Activated naive CD8-positive, alpha-beta T cell treated with anti-CD3 and anti-CD28 coated beads, Interleukin-2, amount 50 U/mL, for 24 hours (primary cell): ENCODE measurements at places on chromosomes 6 and 20.
A peak's percentile ranks its signal among the peaks of the same experiment; 100 is the strongest.

DNA sequence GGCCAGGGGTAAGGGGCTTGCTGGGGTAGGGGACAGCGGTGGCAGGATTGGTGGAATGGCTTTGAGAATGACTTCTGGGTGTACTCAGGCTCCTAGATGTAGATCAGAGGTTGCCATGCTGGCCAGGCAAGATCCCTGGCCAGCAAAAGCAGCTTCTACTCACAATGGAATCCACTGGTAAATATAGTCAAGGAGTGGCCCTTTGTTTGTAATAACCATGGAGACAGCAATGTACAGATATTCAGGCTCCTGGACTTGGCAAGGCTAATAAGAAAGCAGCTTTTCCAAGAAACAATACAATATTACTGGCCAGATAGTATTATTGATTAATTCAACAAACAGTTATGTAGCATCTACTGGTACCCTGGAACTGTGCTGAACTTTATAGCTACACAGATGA lies 37.9 kb downstream of the CDH26 start:
- DNase-seq, result no peak

DNA sequence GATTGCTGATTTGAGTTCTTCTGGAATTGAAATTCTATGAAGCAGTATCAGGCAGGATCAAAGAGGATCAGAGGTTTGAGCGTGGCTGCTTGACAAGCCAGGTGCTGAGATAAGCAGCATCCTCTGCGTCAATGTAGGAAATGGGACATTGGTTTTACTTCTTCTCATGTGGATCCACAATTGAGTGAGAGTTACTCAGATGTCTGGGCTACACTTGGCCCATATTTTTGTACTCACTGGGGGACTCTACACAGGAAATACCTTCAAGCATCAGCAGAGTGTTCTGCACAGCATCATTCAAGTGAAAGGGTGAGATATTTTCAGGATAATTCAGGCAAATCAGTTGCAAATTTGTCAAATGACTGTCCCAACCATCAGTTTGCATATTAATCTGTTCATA lies 613.9 kb upstream of the ARID1B start:
- no peak for DNase-seq

GRCh38 chr20:15794409-15794808 lies 778.8 kb downstream of the KIF16B start:
- no peak for DNase-seq

DNA sequence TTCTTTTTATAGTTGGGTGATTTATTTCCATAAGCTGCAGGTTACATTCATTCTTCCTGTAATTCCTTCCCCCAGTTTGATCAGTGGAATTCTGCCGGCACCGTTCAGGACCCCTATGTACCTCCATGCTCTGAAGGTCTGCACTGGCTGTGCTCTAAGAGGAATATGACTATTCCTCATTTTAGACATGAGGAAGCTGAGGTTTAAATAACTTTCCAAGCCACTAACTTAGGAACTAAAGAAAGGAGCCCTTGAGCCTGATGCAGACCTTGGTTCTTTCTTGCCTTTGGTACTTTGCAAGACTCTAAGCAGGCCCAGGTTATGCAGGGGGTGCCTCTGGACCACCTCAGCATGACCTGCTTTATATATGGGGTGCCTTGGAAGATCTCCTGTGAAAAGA lies 318.5 kb downstream of the QKI start:
- DNase-seq, result no peak

- no peak for DNase-seq
These were observed 24.1 kb downstream of the TFAP2C start for GRCh38 chr20:56653211-56653610.

DNA sequence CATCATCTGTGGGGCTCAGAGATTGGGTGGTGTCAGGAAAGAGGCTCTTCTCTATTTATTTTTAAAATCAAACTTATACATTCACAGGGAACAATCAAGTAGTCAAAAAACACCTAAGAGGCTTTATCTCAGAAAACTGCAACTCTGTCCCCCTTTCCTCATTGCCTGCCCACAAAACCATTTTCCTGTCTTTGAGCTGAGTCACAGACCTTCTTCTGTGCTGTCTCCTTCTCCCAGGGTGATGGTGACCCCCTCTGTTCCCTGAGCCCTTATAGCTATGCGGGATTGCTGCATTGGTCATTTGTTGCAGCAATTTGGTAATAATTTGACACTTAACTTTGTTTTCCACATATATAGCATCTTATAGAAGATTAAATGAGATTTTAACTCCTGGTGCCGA lies 195.2 kb upstream of the PROKR2 start:
- no peak for DNase-seq

GRCh38 chr6:109379711-109380110 lies 2.6 kb downstream of the CD164 start:
- DNase-seq, result no peak

DNA sequence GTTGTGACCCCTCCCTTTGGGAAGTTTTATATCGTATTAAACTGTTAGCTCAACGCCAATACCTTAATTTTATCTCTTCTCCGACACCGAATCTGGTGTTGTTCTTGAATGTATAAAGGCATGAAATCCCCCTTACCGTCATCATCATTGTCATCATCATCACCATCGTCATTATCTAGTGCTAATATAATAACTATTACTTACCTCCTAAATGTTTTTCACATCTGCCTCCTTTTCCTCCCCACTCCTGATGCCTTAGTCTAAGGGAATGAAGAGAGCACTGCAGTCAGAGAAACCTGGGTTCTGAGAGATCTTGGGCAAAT lies 677 bp upstream of the ZBTB24 start:
- DNase-seq, result no peak

DNA sequence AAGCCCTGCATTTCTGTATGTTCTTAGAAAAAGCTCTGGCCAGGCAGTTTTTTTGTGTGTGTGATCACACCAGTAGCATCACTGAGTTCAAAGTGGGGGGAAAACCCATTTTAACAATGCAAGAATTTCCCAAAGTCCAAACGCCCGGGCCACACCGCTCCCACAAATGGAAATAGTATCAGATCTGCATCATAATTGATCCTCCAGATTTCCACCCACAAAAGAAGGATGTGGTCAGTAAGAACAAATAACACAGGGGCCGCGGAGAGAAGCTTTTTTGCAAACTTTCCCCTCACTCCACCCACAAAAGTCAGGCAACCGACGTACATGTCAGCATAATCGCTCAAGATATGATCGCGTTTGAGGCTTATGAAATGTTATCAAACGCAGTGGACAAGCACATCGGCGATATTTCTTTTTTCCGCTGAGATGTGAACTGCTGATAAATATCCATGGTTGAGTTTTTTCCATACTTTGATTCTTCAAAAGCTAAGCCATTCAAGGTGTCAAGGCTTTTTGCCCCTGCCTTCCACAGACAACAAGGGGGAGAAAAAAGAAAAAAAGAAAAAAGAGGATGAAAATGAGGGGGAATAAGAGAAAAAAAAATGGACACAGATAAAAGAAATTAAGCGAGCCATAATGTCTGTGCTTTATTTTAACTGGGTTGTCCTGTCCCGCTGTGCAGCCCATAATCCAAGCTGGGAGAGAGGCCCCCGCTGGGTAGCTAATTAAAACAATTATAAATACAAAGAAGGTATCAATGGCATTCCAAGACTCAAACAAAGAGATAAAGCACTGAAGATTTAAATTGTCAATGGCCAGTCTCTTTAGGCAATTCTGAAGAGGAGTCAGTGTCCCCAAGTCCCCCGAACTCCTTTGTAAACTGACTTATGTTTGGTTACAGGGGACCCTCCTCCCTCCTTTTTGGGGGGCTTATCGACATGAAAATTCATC lies 143.5 kb downstream of the ZFP64 start:
- DNase-seq, result peak; percentile 59

DNA sequence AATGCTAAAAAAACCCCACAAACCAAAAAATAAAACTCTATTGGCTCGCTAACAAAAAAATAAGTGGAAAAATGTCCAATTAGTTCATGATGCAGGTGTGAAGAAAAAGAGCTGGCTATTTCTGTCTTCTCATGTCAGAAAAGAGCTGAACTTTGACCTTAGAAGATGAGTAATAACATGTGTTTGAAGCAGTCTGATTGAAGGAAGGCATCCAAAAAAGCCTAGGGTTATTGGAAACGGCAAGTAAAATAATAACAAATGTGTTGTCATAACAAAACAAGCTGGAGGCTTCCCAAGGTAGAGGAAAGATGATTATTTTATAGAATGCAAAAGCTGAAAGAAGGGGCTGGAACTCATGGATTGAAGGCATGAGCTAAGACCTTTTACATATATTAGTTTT lies 94.4 kb upstream of the FAM184A start:
- DNase-seq, result no peak

- DNase-seq, result no peak
These were observed 170.0 kb downstream of the AKAP7 start for GRCh38 chr6:131305037-131305850.

GRCh38 chr6:143902827-143903226 lies 38.6 kb downstream of the ZC2HC1B start:
- DNase-seq, result no peak

GRCh38 chr6:118963003-118963402 lies 28.0 kb upstream of the MCM9 start:
- no peak for DNase-seq

GRCh38 chr6:34347303-34347702 lies 45.2 kb downstream of the NUDT3 start:
- DNase-seq, result no peak

DNA sequence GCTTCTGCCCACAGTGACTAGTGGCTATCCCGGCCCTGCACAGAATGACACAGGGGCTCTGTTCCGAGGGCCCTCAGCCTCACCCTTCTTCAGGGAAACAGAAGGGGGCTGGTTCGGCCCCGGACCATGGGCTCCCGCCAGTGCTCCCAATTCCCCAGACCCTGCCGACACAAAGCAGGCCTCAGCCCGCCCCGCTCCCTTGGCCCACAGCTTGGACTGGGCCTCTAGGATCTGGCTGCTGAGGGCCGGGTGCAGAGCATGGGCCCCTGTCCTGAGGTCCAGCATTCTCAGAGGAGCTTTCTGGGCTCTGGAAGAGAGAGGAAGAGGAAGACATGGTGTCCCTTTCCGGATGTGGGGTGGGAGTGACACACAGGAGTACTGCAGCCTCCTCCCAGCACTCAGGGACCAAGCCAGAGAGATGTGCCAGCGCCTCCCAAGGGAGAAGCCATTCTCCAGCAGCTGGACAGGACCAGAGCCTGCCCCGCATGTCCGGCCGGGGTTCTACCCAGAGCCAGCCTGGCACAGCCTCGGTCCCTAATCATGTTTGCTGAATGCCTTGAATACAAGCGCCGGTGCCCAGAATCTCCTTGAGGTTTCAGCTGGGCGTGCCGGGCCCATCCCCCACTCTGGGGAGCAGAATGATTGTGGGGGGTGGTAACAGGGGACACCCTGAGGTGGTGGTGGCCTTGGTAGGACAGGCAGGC lies 23.9 kb downstream of the C20orf203 start:
- no peak for DNase-seq

DNA sequence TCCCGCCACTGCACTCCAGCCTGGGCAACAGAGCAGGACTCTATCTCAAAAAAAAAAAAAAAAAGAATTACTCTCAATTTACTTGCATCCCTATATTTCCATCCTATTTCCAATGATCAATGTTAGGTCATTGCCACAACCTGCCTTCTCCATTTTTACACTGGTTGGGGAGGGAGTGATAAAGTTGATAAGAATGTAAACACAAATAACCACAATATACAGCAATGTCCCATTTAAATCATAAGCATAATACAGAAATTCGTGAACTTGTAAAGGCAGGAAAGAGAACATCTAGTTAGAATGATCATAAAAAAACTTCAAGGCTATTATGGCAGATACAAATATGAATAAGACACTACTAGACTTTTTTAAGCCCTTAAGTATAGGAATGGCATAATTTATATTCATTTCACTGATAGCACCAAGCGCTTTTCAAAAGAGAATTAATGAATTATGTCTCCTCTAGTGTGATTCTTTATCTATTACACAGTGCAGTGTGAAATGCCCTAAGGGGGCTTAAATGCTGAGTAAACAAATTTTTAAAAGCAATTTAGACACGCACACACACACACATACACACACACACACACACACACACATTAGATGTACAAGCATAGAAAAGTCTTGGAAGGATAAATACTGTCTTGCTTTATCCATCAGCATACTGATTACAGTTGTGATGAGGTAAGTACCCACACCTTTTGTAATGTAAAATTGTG lies 33.5 kb upstream of the RAB23 start:
- no peak for DNase-seq

- peak; percentile 40 for DNase-seq
These were observed 49.8 kb upstream of the ENPP5 start for GRCh38 chr6:46220352-46221221.

GRCh38 chr6:142827369-142827768 lies 117.6 kb downstream of the HIVEP2 start:
- DNase-seq, result no peak

- DNase-seq, result no peak
These were observed 163.2 kb downstream of the SYCP2 start for GRCh38 chr20:59770270-59770669.

DNA sequence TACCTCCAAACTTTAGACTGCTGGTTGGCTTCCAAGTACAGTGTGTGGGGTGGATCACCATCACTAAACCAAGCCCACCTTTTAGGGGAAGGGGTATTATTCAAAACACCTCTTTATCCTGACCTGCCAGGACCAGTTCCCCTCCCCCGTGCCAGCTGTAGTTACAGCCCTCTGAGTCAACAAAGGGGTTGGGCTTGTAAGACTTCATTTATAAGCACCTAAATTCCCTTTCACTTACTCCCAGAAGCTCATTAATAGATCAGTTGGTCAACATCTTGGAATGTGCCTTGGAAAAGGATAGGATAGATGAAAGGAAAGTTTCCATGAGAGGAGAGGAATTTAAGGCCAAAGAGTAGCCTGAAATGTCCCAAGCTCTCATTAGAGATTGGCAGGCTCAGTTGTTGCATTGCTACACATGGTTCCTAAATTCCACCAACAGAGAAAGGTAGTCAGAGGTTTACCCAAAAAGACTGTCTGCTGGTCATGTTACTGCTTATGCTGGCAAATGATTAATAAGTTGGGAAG lies 59.2 kb downstream of the TNFAIP3 start:
- peak; percentile 62 for DNase-seq

DNA sequence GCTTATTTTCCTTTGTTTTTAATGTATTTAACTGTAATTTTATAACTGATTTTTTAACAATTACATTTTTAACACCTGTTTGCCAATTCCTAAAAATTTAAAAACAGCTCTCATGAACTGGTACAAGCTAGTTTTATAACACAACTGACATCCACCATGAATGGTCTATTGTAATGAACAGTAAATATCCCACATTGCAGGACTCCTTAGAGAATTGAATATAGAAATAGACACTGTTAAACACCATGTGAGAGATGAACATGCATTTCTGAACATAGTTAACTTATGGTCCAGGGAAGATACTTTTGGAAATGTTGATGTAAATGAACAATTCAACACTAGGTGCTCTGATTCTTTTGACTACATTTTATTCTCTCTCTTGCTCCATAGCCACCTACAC lies 195.1 kb upstream of the GMDS start:
- no peak for DNase-seq

DNA sequence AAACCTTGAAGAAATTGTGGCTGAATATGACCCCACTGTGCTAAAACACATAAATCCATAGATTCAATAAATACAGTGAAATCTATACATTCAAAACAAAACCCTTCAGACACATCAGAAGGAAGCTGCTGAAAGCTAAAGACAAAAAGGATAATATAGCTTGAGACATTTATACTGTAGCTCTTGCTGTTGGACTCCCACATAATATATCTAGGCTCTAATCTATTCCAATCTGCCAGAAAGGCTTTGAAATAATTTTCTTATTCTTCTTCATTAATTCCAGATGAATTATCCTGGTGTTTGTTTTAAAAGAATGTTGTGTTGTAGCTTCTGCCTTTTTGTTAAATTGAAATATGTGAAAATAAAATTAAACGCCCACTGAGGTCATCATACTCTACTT lies 454.0 kb downstream of the EYS start:
- DNase-seq, result no peak

- no peak for DNase-seq
These were observed 24.4 kb downstream of the MARCKS start for GRCh38 chr6:113881478-113881980.
